ENCODE measurements at places on chromosomes 3 and 15.

GRCh38 chr15:96088650-96089049, 241.8 kb upstream of the NR2F2 start:
- H3K4me1 ChIP-seq, result peaks cover 13% of the 10 kb centered on the region
- no peaks in the 10 kb centered on the region for H3K27me3 ChIP-seq
- peak; percentile 91 for DNase-seq
- no peaks in the 10 kb centered on the region for H3K36me3 ChIP-seq
- H3K4me3 ChIP-seq, result no peak overlapping the region

DNA sequence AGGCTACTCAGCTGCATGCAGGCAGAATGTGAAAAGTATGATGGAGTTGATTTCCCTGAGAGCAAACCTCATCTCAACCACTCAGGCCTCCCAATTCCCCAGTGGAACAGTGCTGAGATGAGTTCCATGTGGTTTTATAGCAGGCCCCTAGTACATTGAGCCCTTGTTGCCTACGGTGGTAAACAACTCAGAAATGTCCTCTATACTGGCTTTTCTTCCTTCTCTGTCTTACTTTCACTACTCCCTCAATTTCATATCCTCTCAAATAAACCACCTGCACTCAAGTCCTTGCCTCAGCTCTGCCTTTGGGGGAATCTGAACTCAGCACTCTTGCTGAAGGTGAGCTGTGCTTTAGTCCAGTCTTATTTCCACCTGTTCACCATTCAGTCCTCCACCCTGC, 399.9 kb downstream of the PDCD6IP start:
- no peaks in the 10 kb centered on the region for H3K27me3 ChIP-seq
- no peaks in the 10 kb centered on the region for H3K36me3 ChIP-seq
- H3K4me3 ChIP-seq, result no peak overlapping the region
- H3K27ac ChIP-seq, result no peak overlapping the region

GRCh38 chr3:116300226-116300625, 145.1 kb downstream of the LSAMP start:
- H3K4me1 ChIP-seq, result peaks cover 1% of the 10 kb centered on the region
- no peaks in the 10 kb centered on the region for H3K36me3 ChIP-seq
- DNase-seq, result no peak
- H3K27ac ChIP-seq, result no peak overlapping the region
- H3K27me3 ChIP-seq, result no peaks in the 10 kb centered on the region

GRCh38 chr3:136193278-136194054, 2.7 kb downstream of the MSL2 start:
- no peaks in the 10 kb centered on the region for H3K27me3 ChIP-seq
- no peak for DNase-seq
- peaks cover 22% of the 10 kb centered on the region for H3K36me3 ChIP-seq

GRCh38 chr3:130991126-130991525, 35.5 kb downstream of the ASTE1 start:
- H3K4me3 ChIP-seq, result no peak overlapping the region
- H3K27me3 ChIP-seq, result no peaks in the 10 kb centered on the region
- H3K36me3 ChIP-seq, result peaks cover 40% of the 10 kb centered on the region
- no peaks in the 10 kb centered on the region for H3K4me1 ChIP-seq
- no peak overlapping the region for H3K27ac ChIP-seq
- DNase-seq, result no peak

- no peak for DNase-seq
- H3K36me3 ChIP-seq, result peaks cover 4% of the 10 kb centered on the region
- H3K4me1 ChIP-seq, result no peaks in the 10 kb centered on the region
- no peaks in the 10 kb centered on the region for H3K27me3 ChIP-seq
- no peak overlapping the region for H3K27ac ChIP-seq
Observed at GRCh38 chr3:33047842-33048834, 48.8 kb downstream of the GLB1 start.

GRCh38 chr15:59349680-59350420, 22.8 kb downstream of the MYO1E start:
- H3K36me3 ChIP-seq, result no peaks in the 10 kb centered on the region
- no peaks in the 10 kb centered on the region for H3K27me3 ChIP-seq

DNA sequence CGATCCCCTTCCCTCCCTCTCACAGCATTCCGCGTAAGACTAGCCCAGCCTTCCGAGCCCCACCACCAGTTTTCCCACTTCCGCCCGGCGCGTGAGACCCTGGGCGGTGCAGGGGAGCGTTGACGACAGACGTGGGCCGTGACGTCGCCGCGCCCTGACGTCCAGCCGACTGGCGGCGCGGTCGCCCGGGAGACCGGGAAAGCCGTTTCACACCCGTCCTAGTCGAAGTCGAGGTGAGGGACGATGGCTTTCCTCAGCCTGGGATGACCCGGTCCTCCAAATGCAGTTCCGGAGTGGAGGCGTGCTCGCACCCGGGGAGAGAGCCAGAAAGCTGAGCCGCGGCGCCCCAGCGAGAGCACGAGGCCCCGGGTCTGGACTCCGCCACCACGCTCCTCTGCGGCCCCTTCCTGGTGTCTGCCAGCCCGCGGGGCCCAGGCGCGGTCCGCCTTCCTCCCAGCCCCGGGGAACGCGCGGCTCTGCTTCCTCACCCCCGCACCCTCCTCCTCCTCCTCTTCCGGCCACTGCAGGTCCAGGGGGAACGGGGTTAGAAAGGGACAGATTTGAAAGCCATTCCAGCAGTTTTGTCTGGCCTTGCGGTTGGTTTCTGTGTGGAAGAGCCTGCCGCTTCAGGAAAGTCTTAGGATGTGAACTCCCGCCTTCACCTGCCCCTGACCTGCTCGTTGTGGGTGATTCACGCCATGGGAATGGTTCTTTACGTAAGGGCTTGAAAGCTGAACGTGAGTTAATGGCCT, at the start of gene LEKR1:
LEKR1 (plus strand) TSS at position 210 of the 752 bp plus-strand sequence. CDS start 2,977 bp downstream, outside the sequence.
- H3K36me3 ChIP-seq, result no peaks in the 10 kb centered on the region
- peak; percentile 59 for DNase-seq
- no peaks in the 10 kb centered on the region for H3K27me3 ChIP-seq
- peak within 1 kb of the TSS; percentile 45 for H3K4me3 ChIP-seq
- H3K27ac ChIP-seq, result peak within 1 kb of the TSS; percentile 36

- no peak overlapping the region for H3K27ac ChIP-seq
- H3K4me3 ChIP-seq, result peak overlapping the region; percentile 43
- H3K27me3 ChIP-seq, result peaks cover 19% of the 10 kb centered on the region
- peaks cover 1% of the 10 kb centered on the region for H3K4me1 ChIP-seq
Observed at GRCh38 chr3:24493746-24494617, 668 bp downstream of the THRB start.

DNA sequence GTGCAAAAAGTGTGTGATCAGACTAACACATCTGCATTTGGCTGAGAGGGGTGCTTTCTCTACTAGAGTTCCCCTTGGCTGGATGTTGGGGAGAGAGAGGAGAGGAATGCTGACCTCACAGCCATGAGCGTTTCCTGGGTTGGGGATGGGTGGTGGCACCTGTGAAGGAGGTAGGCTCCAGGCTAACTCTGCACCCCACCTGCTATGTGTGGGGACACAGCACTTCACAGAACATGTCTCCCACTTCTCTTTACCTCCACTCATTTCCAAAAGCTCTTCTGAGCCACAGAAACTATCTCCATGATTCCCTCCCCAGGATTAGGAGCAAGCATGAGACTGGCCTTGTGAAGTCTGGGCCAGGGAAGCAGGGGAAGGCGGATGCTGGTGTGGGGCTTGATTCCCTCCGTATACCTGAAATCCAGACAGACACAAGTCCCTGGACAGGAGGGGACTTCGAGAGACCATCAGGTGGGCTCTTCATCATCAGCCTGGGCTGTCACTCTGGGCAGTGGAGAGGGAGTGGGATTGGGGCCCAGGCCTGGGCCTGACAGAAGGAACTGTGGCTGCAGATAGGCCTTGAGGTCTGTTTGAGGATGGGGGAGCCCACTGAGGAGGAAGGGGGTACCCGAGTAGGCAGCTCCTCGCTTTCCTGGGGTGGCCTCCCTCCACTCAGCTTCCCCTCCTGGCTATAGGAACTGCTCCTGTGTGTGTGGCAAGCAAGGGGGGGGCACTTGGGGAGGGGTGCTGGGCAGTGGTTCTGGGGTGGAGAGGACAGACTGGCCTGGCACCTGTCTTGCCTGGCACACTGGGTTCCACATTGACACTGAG, 40.7 kb downstream of the FEM1B start:
- H3K36me3 ChIP-seq, result no peaks in the 10 kb centered on the region
- no peak overlapping the region for H3K4me3 ChIP-seq
- H3K27me3 ChIP-seq, result no peaks in the 10 kb centered on the region

DNA sequence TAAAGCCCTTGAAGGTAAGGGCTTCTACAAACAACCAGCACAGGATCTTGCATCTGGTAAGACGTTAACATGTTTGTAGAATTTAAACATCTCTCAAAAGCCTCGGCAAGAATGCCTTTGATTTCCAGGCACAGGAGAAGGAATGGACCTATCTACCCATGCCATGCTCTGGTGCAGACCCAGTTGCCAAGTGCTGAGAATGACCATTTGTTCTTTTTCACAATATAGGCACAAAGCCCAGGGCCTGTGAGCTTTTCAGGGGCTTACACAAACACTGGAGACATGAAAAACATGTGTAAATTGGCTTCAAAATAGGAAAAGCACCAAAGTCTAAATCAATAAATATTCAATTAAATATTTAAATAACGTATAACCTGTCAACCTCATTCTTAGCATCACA, 266.9 kb upstream of the TTC14 start:
- no peak for DNase-seq
- no peaks in the 10 kb centered on the region for H3K4me1 ChIP-seq
- no peaks in the 10 kb centered on the region for H3K36me3 ChIP-seq
- H3K4me3 ChIP-seq, result no peak overlapping the region
- H3K27me3 ChIP-seq, result no peaks in the 10 kb centered on the region
- H3K27ac ChIP-seq, result no peak overlapping the region

GRCh38 chr3:111725706-111726105, 130.6 kb upstream of the ZBED2 start:
- no peaks in the 10 kb centered on the region for H3K27me3 ChIP-seq

GRCh38 chr3:148931574-148931973, 59.8 kb upstream of the GYG1 start:
- no peaks in the 10 kb centered on the region for H3K36me3 ChIP-seq
- no peaks in the 10 kb centered on the region for H3K27me3 ChIP-seq
- H3K4me1 ChIP-seq, result no peaks in the 10 kb centered on the region
- no peak for DNase-seq
- H3K27ac ChIP-seq, result no peak overlapping the region

DNA sequence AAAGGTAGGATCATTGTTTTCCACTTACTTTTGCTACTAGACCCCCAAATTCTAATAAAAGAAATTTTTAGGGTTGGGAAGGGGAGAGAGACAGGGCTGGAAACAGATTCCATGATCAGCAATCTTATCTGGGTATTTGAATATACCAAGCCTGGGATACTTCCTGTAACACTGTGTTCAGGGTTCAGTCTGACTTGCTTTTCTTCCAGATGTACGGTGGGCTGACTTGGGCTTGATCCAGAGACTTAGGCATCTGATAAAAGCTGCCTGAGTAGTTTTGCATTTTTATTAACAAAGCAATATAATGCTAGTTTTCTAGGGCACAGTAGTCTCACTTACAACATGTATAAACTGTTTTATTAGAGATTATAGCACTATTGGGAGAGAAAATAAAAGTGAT, 49.2 kb downstream of the KCNMB2 start:
- H3K36me3 ChIP-seq, result no peaks in the 10 kb centered on the region
- no peaks in the 10 kb centered on the region for H3K27me3 ChIP-seq
- no peak overlapping the region for H3K4me3 ChIP-seq
- H3K27ac ChIP-seq, result no peak overlapping the region
- no peak for DNase-seq
